Omental fat pad (tissue), 4 donors: ENCODE measurements at places on chromosomes 5 and 9. TPM values are rescaled to one million over a fixed set of nuclear protein-coding genes. Genes with fewer than 3 reads are reported as not detected.

Gene TMEM252
- total RNA-seq: not detected

GRCh38 chr9:20302197-20302596 is 320.1 kb downstream of the MLLT3 start:
- no peak for DNase-seq

DNA sequence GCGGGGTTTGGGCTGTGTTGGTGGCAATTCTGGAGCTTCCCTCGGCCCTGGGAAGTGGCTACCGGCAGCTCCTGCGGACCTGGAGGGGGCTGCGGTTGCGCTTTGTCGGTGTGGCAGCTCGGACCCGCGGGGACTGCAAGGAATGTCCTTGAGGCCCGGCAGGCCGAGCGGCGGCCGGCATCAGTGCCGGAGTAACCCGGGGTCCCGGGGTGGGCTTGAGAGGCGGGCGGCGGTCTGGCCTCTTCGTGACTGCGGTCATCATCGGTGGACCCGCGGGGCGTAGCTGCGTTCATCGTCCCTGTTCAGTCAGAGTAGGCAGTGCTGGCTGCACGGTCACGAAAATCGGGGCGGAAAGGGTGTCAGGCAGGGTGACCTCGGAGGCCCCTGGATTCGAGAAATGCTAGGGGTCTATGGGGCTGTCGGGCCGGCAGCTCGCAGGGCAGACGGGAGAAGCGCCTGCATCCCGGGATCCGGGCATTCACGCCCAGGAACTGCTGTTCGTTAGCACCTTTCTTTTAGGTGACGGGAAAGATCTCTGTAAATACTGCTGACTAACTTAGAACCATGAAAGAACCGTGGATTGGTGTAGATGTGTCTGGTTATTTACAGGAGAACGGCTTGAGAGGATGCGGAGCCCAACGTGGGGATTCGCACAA is 474 bp downstream of the HMGCR start:
- no peak for DNase-seq

GRCh38 chr9:35695943-35696401 is 6.2 kb upstream of the TPM2 start:
- no peak for DNase-seq

Gene DCAF12
- 28.7 TPM for total RNA-seq

Gene IRX2
- total RNA-seq: 0.19 TPM

Gene SLC34A1
- not detected for total RNA-seq

Gene ZNF618
- total RNA-seq: 2.2 TPM

DNA sequence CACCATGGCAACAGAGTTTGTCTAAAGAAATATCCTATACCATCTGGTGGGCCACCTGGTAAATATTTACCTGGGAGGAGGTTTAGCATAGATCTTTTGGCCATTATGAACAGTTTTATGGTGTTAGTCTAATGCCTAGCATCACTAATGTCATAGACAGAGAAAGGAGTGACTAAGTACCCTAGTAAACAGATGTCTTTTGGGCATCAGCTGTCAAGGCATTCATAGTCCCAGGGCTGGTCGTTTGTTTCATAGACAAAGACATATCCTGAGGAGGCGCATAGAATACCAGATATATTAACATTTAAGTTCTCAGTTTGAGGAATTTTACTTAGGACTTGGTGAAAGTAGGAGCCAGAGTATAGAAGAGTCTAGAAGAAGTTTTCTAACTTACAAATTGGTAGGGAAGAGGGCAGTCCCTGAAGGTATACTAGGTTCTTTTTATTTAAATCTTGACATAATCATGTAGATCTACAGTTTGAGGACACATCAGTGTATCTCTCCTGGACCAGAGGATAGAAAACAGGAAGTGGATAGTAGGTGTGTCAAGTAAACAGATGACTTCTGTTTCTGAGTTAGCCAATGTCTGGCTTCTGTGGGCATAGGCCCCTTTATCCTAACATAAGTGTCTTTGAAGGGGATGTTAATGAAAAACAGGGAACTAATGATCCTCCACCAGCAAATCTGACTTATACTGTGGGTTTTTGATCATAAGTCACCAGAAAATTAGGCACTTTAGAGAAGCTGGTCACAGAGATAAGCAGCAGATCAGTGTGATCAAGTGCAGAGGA is 105.0 kb upstream of the PRSS3 start:
- no peak for DNase-seq

DNA sequence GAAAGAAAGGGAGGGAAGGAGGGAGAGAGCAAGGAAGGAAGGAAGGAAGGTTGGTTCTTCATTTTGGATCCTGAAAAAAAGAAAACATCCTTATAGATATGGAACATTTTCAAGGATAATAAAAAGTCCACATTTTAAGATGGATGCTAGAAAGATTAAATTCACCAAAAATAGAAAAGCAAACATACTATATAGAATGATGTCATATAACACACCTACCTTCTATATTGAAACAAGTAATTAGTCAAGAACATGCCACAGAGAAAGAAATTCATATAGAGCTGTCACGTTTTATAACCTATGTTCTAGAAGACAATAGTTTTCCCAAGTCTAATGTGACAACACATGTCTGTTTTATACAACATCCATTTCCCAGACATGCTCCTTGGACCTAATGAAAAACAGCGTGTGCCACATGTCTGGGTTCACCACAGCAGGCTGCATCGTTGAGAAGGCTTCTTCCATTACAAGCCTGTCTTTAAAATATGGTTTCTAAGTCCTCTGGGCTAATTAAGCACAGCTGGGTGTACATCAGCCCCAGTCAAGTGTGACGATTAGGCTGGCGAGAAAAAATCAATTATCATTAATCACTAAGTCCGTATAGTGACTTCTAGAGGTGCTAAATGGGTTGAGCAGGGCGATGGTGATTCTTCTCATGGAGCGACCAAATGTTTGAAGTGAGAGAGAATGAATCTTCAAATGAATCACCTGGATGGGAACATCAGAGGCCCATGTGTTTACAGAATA is 301.8 kb downstream of the TLE1 start:
- DNase-seq: no peak

DNA sequence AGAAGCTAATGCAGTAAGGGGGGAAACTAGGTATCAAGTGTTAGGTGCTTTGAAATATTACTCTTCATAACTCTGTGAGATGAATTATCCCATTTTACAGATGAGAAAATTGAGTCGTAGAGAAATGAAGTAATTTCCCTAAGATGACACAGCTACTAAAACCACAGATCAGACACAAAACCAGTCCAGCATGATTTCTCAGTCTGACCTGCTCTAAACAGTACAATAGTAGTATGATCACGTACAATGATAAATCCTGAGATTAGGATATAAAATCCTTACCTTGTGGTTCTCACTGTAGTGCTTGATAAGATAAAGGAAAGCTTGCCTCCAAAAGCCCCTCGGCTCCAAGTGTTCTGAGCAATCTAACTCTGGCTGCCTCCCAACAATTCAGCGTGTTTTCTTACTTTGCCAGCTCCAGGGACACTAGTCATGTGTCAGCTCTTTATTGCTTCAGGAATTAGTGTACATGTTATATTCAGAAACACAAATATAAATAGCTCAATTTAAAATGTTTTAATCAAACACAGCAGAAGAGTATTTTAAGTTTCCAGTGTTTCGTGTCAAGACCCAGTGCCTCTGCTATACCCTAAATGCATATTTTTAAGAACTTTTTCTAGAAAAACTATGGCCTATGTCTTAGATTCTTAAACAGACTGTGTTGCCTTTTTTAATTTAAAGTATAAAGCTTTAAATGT is 243.6 kb downstream of the DENND1A start:
- DNase-seq: no peak

DNA sequence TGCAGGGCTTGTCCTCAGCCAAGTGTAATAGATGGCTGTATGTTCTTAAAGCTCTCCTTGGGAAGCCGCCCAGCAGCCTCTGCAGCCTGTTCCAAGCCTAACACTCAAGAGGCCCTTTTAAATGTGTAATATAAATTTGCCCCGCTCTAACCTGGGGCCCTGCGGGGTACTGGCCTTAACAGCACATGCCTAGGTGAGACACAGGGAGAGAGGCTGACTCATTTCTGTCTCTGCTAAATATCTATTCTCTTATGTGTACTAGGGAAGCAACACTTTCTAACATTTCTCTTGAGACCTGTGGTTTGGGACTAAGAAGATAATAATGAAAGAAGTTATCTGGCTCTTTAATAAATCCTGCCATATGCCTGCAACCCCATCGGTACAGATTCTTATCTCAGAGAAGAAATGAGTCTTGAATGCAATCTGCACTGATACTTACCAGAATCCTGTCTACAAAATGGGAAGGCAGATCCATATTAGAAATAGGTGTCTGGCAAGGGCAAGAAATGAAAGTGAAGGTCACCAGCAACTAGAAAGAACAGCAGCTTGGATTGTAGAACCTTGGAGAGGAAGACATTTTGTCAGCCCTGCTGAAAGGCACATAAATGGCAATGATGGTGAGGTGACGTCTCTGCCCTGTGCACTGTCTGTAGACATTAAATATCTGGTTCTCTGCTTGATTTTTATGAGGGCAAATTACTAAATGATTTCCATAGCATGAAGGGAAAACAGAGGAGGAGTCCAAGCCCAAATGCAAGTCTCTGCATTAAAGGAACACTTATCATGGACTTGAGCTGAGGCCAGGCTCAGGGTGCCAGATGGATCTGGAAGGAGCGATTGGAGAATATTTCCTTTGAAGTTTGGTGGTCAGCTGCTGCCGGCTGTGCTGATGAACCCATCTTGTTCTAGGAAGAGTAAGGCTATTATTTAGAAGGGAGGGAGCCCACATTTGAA is 14.5 kb upstream of the TGFBI start:
- DNase-seq: no peak

- no peak for DNase-seq
Observed at GRCh38 chr9:28539434-28540070, 966.3 kb upstream of the C9orf72 start.
